Activated naive CD8-positive, alpha-beta T cell treated with anti-CD3 and anti-CD28 coated beads, Interleukin-2, amount 50 U/mL, for 24 hours (primary cell): ENCODE measurements at places on chromosomes 7 and 10.

DNA sequence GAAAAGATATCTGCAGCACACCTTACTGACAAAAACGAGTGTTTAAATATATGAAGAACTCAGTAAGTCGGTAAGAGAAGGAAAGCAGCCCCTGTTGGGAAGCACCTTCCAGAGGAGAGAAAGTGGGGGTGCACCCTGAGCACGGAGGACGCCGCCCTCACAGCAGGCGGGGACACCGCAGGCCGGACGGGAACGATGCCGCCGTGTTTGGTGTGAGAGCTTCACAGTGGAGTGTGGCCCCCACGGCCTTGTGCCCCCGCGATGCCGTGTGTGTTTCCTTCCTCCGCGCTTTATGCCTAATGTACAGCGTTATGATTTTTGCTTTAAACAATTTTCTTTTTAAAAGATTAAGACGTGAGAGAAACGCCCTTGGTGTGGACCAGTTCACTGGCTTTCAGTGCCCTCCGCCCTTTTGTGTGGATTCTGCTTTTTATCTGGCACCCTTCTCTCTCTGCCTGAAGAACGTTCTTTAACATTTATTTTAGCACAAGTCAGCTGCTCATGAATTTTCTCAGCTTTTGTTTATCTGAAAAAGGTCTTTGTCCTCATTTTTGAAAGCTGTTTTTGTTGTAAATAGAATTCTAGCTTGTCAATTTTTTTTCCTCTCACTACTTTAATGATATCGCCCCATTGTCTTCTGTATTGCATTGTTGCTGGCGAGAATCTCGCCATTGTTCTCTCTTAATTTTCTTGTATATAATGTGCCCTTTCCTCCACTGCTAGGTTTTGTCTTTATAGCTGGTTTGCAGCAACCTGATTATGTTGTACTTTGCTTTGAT lies 110.7 kb downstream of the INPP5A start:
- DNase-seq = no peak

DNA sequence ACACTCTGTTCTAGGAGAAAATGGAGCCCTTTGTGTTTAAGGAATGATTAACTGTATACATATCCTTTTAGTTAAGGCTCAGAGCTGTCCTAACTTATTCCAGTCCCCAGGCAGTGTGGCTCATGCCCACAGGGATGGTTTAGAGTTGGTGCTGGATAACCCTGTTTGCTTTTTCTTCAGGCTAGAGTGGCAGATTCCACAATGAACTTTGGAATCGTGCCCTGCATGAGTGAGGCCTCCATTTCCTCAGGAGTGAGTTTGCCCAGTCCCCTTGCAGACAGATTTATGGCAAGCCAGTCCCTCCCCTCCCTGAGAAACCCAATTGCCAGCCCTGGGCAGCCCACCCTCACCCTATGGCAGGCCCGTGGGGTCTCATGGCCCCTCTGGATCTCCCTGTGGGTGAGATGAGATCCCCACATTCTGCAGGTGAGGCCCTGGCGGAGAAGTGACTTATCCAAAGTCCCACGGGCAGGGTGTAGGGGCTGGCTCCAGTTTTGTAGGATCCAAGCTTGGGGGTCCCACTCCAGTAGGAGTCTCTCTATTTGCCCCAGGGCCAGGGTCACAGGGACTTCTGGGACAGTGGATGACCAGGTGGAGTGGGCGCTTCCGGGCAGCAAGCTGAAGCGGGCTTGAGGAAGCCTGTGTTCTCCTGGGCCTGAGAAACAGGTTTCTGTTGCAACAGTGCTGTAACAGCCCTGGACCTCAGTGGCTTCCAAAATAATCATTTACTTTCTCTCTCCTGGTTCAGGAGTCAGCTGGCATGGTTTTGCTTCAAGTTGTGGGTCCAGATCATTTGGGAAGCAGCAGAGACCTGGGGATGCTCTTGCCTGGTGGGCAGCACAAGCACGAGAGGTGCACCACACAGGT lies 9.0 kb upstream of the COMTD1 start:
- no peak for DNase-seq

- no peak for DNase-seq
Observed at GRCh38 chr7:67463316-67463715, 466.7 kb downstream of the TYW1 start.

- no peak for DNase-seq
Observed at GRCh38 chr10:75276069-75276872, 40.5 kb upstream of the COMTD1 start.

- no peak for DNase-seq
Observed at GRCh38 chr7:84697506-84697905, 489.4 kb downstream of the SEMA3D start.

GRCh38 chr10:62690703-62691102 lies 113.8 kb upstream of the ADO start:
- DNase-seq = peak; percentile 14

DNA sequence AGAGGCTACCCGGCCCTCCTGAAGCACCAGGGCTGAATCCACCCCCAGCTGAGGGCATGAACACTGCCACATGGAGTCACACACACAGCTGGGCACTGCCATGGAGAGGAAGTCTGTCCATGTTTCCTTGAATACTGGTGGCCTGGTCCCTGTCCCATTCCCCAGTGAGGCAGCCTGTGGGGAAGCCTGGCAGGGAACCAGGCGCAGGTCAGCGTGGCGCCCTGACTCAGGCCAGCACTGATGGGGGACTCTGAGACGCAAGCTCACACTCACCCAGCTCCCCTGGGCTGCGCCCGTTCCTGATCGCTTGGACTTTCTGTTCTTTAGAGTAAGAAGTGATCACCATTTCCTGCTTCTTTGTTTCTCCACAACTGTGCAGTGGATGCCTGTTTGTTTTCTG lies 128.3 kb downstream of the EGFR start:
- DNase-seq = no peak

GRCh38 chr7:4755045-4755444 lies 20.4 kb upstream of the AP5Z1 start:
- DNase-seq = no peak

DNA sequence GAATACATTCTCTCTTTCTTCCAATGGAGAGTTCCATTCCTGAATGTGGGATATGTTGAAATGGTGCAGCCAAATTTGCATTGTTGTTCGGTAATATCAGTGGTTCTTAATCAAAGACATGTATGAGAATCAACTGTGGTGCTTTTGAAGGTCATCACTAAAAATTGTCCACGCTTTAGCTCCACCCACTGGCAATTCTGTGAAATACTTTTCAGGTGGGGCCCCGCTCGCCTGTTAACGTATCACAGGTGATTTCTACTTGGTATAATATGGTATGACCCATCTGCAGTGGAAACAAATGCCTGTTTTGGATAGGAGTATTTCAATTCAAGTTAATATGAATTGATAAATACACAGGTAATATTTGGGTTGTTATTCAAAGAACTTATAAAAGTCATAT lies 178.4 kb downstream of the NSUN6 start:
- DNase-seq = no peak

GRCh38 chr7:29499932-29500331 lies 63.7 kb upstream of the PRR15 start:
- no peak for DNase-seq

GRCh38 chr10:118383699-118384098 lies 41.6 kb upstream of the FAM204A start:
- no peak for DNase-seq

GRCh38 chr7:111093496-111093895 lies 2.6 kb downstream of the LRRN3 start:
- DNase-seq = no peak

DNA sequence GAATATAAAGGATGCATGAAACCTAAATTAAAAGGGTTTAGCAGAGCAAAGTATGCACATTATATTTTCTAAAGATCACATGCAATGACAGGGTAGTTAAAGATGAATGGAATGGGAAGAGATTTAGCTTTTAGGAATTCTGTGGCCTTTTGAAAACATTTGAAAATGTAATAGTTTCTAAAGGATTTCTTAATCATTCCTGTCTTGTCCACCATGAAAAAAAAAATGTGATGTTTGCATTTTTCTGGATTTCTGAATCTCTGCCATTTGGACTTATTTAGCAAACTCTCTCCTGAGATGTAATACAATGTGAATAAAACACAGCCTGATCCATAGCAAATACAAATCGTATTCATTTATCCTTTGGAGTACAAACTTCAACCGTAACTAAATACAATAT lies 126.6 kb upstream of the RAB11FIP2 start:
- DNase-seq = no peak

DNA sequence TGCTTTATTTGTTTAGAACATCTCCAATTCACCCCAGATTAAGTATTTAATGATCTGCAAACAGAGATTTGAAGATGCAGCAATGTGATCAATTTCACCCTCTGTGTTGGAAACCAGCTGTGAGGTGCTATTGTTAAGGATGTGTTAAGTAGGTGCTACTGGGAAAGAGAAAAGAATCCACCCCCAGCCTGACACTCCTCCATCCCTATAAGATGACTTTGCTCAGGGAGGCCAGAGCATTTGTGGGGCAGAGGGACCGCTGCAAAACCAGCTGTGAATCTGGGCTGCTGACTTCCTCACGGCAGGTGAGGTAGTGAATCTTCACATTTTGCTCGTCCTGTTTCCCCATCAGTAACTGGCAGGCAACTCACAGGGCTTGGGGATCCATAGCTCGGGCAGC lies 297.5 kb downstream of the GFRA1 start:
- no peak for DNase-seq

DNA sequence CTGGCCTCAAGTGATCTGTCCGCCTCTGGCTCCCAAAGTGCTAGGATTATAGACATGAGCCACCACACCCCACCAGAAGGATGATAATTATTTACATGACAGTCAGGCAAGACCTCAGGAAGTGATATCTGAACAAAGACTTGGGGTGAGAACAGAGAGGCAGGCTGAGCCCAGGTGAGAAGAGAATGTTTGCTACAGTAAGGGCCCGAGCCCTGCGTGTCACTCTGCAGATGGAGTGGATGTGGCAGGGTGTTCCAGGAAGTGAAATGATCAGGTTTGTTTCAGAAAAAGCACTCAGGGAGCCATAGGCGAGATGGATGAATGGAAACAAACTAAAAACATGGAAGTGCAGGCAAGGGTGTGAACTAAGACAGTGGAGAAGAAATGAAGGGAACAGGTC lies 22.2 kb downstream of the SFMBT2 start:
- no peak for DNase-seq

DNA sequence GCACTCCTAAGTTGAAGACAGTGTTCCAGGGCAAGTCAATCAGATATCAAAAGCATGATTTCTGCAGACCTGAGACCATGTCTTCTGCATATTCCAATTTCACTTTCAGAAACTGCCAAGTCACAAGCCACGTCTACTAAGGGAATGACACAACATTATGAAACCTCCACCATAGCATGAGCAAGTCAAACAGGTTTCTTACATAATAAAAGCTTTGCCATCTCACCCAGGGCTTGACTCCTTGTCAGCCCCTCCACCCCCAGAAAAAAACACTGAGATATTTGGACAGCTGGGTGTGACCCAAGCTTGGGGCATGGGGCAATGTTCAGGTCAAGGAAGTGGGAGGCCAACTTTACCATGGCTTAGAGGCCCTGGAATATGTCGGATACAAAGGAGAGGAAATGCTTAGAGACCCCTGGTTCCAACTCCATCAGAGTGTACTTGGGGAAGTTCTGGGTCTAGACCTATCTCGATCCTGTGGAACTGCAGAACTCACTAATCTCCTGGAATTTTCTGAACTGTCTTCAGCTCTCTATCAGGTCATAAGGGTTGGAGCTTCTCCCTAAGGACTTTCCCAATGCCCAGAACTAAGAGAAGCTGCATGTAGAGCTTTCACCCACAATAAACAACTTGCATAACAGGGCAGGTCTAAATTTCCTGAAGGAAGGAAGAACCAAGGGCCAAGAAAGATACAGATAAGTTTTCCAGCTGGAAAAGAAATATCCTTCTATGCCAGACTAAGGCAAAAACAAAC lies 80.6 kb upstream of the NAMPT start:
- no peak for DNase-seq

DNA sequence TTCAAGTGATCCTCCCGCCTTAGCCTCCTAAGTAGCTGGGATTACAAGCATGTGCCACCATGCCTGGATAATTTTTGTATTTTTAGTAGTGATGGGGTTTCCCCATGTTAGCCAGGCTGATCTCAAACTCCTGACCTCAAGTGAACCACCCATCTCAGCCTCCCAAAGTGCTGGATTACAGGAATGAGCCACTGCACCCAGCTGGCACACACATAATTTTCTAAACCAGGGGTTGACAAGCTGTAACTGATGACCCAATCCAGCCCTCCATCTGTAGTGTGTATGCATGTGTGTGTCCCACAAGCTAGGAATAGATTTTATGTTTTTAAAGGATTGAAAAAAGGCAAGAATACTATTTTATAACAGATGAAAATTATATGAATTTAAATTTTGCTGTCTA lies 125.9 kb upstream of the INSYN2A start:
- no peak for DNase-seq

DNA sequence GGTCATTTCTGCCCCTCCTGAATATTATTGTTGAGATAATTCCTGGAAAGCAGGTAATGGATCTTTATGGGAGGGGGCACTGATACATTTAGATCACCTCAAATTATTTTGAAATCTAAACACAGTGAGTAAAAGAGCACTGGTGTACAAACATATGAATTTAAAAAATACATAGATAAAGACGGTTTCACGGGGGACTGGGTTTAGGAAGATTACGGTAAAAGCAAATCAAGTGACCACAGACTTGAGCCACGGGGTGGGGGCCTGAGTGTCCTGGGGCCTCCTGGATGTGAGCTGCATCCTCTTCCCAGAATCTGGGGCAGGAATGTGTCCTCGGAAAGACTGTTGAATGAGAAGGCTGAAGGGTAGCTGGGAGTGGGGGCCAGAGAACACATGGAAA lies 219.1 kb upstream of the KLF6 start:
- no peak for DNase-seq

- peak; percentile 5 for DNase-seq
Observed at GRCh38 chr7:133081119-133081598, 731 bp downstream of the CHCHD3 start.

DNA sequence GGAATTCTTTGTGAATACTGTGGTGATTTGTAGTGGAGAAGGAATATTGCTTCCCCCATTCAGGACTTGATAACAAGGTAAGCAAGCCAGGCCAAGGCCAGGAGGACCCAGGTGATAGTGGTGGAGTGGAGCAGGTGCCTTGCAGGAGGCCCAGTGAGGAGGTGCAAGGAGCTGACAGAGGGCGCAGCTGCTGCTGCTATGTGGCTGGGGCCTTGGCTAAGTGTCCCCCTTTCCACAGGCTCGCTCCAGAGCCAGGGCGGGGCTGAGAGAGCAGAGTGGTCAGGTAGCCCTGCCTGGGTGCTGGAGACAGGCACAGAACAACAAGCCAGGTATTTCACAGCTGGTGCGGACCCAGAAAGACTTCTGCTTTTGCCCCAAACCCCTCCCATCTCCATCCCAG lies 162.9 kb downstream of the EGFR start:
- no peak for DNase-seq

GRCh38 chr10:792083-792791 lies 102.8 kb upstream of the DIP2C start:
- no peak for DNase-seq
